ENCODE measurements at places on chromosomes 5 and 9.
A peak's percentile ranks its signal among the peaks of the same experiment; 100 is the strongest.

DNA sequence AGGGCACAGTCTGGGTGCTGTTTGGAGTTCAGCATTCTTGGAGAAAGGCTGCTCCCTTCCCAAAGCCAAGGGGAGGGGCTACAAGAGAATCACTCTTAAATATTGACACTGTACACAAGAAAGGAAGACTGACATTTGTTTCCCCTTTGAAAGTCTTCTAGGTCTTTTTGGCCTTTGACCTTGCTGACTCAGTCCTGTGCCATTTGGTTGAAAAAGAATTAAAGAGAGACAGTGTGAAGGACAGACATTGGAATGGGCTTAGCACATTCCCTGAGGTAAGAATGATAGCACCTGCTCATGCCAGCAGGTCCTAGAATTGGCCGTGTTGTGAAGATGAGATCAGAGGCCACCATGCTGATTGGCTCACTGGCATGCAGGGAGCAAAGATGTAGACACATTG lies 271.4 kb upstream of the ZNF608 start:
- H3K27me3 ChIP-seq: no peaks in the 10 kb centered on the region
- H3K4me3 ChIP-seq: no peak overlapping the region
- no peak overlapping the region for H3K27ac ChIP-seq

- no peaks in the 10 kb centered on the region for H3K4me1 ChIP-seq
- H3K27me3 ChIP-seq: no peaks in the 10 kb centered on the region
- H3K4me3 ChIP-seq: no peak overlapping the region
- no peak for DNase-seq
Observed at GRCh38 chr9:127200106-127200862, 64.3 kb upstream of the GARNL3 start.

DNA sequence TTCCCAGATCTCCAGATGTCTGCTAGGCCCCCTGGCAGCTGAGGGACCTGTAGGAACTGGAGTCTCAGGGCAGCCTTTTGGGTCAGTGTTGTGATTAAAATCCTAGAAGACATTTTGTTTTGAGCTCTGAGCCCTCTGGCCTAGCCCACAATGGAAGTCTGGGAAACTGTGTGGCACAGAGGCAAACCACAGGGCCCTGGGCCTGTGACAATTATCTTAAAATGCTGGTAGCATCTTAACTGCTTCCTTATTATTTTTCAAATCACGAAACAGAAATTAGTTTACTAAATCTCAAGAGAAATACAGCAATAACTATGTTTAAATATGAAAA lies 125.5 kb downstream of the STARD4 start:
- no peak for DNase-seq
- no peaks in the 10 kb centered on the region for H3K4me1 ChIP-seq
- no peaks in the 10 kb centered on the region for H3K27me3 ChIP-seq
- H3K36me3 ChIP-seq: no peaks in the 10 kb centered on the region
- no peak overlapping the region for H3K4me3 ChIP-seq

DNA sequence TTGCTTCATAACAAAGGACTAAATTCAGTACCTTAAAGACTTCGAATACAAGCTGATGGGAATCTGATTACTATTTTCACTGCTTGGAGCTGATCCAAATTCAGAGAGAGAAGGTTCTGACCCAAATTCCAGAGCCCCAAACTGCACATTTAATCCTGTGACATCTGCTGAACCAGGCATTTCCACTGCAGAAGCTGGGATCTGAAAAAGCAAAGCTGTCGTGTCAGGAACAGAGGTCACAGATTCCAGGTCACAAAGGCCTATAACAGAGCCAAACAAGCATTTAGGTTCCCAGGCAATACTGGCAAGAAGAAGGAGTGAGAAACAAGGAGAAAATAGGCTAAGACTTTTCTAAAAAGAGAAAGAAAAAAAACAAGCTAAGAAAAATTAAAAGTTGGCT lies 105.3 kb downstream of the UBAP2 start:
- peaks cover 29% of the 10 kb centered on the region for H3K36me3 ChIP-seq
- H3K4me3 ChIP-seq: no peak overlapping the region
- no peaks in the 10 kb centered on the region for H3K4me1 ChIP-seq
- no peak overlapping the region for H3K27ac ChIP-seq
- no peak for DNase-seq

DNA sequence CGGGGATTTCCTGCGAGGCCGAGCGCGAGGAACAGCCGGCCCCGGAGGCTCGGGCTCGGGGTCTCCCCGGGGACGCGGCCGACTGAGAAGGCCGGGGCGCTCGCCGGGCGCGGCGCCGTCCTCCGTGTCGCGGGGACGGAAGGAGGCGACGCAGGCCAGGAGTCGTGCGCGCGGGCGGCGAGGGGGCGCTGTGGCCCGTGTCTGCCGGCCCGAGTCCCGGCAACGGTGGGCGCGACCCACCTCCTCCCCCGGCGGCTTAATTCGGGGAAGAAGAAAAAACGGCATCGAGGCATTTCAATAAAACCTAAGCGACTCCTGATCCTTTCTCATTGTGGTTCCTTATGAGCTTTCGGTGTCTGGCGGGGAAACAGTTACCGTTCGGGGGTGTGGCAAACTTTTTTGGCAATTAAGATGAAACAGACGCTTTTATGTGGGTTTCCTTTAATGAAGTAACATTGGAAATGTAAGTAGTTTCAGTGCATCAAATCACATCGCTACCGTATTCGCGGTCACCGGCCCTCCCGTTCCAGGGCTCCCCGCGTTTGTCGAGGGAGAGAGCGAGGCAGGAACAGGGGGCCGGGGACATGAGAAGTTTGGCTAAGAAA lies 3.7 kb upstream of the IRX2 start:
- H3K27ac ChIP-seq: no peak overlapping the region
- peaks cover 73% of the 10 kb centered on the region for H3K27me3 ChIP-seq
- H3K4me3 ChIP-seq: peak overlapping the region; percentile 79
- DNase-seq: no peak
- peaks cover 4% of the 10 kb centered on the region for H3K4me1 ChIP-seq

DNA sequence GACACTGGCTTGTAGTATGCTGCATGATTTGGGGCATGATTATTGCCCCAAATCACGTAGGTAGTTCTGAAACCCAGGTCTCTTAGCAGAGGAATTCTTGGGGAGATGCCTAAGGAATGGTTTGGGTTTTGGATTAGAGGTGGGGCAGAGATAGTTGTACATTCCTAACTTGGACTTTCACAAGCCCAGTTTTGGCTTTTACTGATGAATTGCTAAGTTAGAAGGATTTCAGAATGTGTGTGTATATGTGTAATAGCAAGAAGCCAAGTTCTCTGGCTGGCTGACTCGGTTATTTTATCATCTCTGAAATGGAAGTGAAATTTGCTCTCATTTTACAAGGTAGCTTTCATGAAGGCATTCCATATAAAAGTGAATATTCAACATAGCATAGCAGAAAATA lies 23.8 kb upstream of the ZNF131 start:
- H3K4me3 ChIP-seq: no peak overlapping the region
- no peak for DNase-seq
- no peak overlapping the region for H3K27ac ChIP-seq
- H3K27me3 ChIP-seq: no peaks in the 10 kb centered on the region
- no peaks in the 10 kb centered on the region for H3K36me3 ChIP-seq

DNA sequence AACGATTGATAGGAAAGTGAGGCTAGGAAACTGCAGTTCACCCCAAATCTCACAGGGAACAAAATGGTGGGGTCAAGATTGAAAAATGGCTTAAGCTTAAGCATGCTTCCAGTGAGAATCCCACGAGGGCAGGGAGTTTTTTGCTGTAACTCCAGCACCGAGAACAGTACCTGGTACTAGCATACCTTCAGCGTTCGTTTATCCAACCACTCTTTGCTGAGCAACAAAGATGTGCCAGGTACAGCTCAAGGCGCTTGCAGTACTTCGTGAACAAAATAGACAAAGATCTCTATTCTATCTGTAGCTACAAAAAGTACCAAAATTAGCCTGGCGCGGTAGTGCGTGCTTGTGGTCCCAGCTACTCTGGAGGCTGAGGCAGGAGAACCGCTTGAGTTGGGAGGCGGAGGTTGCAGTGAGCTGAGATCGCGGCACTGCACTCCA lies 778 bp upstream of the PPP6C start:
- H3K4me3 ChIP-seq: peak overlapping the region; percentile 97
- H3K4me1 ChIP-seq: peaks cover 29% of the 10 kb centered on the region
- H3K27me3 ChIP-seq: no peaks in the 10 kb centered on the region
- H3K36me3 ChIP-seq: no peaks in the 10 kb centered on the region

DNA sequence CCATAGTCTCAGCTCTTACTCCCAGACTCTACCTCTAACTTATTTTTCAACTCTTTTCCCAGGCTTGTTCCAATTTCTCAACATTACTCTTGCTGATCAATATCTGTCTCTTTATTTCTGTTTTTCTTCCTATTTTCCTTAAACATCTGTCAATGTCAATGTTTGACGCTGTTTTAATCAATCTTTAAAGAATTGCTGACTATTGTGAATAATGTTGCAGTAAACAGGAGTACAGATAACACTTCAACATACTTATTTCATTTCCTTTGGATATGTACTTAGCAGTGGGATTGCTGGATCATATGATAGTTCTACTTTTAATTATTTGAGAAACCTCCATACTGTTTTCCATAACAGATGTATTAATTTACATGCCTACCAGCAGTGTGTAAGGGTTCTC lies 229.0 kb downstream of the TRIM36 start:
- peaks cover 41% of the 10 kb centered on the region for H3K36me3 ChIP-seq
- H3K4me1 ChIP-seq: no peaks in the 10 kb centered on the region
- H3K27ac ChIP-seq: no peak overlapping the region
- no peak overlapping the region for H3K4me3 ChIP-seq
- no peak for DNase-seq

DNA sequence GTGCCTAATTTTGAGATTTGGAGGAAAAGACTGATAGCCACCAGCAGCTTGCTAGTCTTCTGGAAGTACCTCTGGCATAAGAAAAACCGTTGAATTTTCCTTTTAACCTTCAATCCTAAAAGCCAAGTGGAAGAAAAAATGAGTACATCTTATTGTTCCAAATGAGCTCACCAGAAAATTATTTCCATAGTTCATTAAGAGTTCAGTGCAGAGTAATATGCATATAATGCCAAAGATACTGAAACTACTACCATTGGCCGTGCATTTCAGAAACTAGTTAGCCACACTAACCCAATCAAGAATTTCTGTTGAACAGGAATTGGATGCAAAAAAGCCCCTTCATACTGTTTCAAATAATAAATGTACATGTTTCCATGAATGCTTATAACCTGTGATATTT lies 607.9 kb downstream of the KCTD16 start:
- H3K27ac ChIP-seq: no peak overlapping the region
- no peaks in the 10 kb centered on the region for H3K36me3 ChIP-seq
- H3K4me1 ChIP-seq: no peaks in the 10 kb centered on the region
- H3K4me3 ChIP-seq: no peak overlapping the region
- H3K27me3 ChIP-seq: peaks cover 6% of the 10 kb centered on the region

GRCh38 chr5:22844155-22844554 lies 9.0 kb downstream of the CDH12 start:
- no peaks in the 10 kb centered on the region for H3K36me3 ChIP-seq
- H3K4me3 ChIP-seq: no peak overlapping the region
- peaks cover 22% of the 10 kb centered on the region for H3K27me3 ChIP-seq
- H3K27ac ChIP-seq: no peak overlapping the region

GRCh38 chr9:3675946-3676345 lies 150.1 kb upstream of the RFX3 start:
- no peaks in the 10 kb centered on the region for H3K4me1 ChIP-seq
- H3K36me3 ChIP-seq: no peaks in the 10 kb centered on the region
- DNase-seq: no peak
- H3K27me3 ChIP-seq: no peaks in the 10 kb centered on the region
- no peak overlapping the region for H3K27ac ChIP-seq
- no peak overlapping the region for H3K4me3 ChIP-seq

DNA sequence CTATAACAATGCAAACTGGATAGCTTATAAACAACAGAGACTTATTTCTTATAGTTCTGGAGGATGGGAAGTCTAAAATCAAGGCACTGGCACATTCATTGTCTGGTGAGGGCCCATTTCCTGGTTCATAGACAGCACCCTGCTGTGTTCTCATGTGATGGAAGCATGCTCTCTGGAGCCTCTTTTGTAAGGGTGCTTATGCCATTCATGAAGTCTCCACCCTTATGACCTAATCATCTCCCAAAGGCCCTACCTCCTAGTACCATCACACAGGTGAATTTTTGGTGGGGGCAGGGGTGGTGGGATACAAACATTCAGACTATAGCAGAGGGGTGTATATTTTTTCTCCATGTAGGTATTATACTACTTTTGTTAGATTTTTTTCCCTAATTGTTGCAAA lies 92.4 kb downstream of the UNC13B start:
- no peaks in the 10 kb centered on the region for H3K36me3 ChIP-seq
- peaks cover 6% of the 10 kb centered on the region for H3K27me3 ChIP-seq
- no peak overlapping the region for H3K27ac ChIP-seq
- H3K4me1 ChIP-seq: no peaks in the 10 kb centered on the region
- no peak for DNase-seq

DNA sequence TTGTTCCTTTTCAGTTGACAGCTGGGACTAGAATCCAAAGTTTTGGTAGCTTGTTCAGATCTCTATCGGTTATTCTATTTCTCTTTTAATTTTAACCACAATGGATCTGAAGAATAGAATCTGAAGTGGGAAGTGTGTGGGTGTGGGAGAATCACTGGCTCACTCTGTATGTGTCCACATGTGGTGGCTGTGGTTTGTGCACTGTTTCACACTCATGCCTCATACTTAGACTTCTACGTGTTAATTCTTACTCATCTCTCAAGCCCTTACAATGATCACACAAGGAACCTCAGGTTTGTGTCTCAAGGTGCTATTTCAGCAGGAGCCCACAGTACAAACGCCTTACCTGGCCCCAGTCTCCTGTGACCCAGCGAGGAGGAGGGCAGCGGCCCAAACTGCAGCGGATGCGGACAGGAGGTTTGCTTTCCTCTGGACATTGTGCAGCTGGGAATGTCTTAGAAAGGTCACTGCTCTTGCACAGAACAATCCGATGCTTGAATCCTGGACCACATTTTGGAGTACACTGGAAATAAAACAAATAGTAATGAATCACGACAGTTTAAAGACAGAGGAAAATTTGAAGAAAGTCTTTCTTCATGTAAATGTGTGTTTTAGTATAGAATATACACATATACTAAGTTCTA lies 309.1 kb downstream of the ADAMTS6 start:
- no peaks in the 10 kb centered on the region for H3K36me3 ChIP-seq
- no peaks in the 10 kb centered on the region for H3K4me1 ChIP-seq
- H3K27me3 ChIP-seq: no peaks in the 10 kb centered on the region
- no peak overlapping the region for H3K27ac ChIP-seq
- no peak overlapping the region for H3K4me3 ChIP-seq

GRCh38 chr5:159801303-159801702 lies 115.0 kb upstream of the ADRA1B start:
- DNase-seq: no peak
- no peaks in the 10 kb centered on the region for H3K36me3 ChIP-seq
- H3K4me1 ChIP-seq: peaks cover 4% of the 10 kb centered on the region
